Left ventricle myocardium inferior (tissue), 1 donor: ENCODE measurements at places on chromosomes 3 and 15. TPM values are rescaled to one million over a fixed set of nuclear protein-coding genes. Genes with fewer than 3 reads are reported as not detected.

GRCh38 chr3:195297446-195297845 is 26.5 kb upstream of the XXYLT1 start:
- no peak for DNase-seq

GRCh38 chr15:40092256-40092978 is 16.3 kb downstream of the BMF start:
- DNase-seq, result peak; percentile 70

U2SURP gene
- 43.7 TPM for total RNA-seq

GRIP2 gene
- 59.1 TPM for total RNA-seq

DNA sequence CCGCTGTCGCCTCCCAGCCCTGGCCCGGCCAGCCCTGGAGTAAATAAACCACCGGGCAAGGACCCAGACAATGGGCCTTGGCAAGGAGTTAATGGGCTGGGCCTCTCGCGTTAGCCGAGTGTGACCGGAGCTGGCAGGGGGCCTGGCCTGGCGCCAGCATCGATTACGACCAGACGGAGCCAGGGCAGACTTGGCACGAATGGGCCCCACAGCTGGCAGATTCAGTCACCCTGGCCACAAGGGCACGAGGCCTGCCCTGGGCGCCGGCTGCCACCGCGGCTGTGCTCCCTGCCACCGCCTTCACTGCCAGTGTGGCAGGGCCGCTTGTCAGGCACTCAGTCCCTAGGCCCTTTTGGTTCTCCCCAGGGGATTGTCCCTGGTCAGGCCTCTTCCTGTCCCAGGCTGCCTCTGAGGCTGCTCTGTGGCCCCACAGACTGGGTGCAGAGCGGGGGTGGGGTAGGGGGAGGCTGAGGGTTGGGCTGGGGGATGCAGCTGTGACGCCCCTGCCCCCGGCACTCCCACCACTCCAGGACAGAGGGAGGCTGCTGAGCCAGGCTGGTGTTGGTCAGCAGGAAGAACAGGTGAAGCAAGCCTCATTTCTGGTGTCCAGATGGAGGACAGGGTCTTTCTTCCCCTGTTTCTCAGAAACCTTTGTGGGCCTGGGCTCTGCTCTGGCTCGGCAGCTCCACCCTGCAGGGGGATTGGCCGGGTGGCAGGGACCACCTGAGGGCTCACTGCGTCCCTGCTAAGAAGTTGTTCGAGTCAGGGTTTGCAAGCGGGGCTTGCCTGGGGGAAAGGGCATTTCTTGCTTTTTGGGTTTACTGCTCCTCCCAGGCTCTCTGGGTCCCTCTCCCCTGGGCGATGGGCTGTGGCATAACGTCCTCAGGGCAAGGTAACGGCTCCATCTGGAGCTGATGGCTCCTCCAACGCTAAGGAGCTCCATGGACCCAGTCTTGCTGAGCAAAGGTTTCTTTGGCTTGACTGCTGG is 30.5 kb upstream of the SRP14 start:
- DNase-seq, result peak; percentile 93

DNA sequence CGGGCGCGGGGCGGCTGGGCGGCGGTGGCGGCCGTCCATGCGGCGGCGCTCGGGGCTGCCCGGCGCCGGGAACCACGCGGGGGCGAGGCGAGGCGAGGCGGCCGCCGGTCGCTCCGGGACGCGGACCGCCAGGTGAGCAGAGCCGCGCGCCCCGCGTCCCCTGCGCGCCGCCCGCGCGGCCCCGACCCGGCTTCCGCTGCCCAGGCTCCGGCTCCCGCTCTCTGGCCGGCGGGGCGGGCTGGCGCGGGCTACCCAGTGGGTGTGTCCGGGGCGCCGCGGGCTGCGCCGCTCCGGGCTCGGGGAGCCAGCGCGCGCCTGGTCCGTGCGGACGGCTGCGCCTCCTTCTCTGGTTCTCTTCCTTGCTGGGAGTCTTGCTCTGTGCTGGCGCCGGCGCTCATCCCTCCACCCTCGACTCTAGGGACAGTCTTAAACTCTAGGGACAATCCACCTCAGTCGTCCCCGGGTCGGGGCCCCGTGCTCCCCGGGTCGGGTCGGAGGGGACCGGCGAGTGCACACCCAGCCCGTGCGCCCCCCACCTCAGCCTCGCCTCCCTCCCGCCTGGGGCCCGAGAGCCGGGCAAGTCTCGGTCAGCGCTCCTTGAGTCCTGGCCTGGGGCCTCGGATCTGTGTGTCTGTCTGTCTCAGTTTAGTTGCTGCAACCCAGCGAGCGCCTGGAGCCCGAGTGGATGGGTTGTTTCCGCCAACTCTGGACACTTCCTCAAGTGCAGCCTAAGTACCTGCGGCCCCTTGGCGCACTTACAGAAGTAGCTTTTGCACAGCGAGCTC is 488 bp downstream of the THSD4 start:
- peak; percentile 56 for DNase-seq

- DNase-seq, result no peak
Measured at GRCh38 chr3:112873632-112874031, 27.0 kb upstream of the CD200R1L start.

DNA sequence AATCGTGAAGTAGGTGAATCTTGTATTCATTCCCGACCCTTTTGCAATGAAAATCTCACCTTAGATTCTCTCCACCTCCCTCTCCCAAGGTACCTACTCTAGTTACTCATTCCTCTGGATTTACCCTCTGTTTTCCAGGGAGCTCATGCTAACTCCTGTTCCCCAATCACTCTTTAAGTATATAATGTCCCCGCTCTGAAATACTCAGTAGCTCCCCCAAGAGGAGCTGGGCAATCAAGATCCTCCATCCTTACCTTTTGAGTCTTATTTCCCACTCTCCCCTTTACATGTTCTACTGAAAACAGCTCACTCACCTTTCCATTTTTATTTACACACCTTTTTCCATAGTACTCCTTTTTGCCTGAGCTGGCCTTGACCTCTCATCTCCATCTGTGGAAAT is 599.9 kb downstream of the RBMS3 start:
- no peak for DNase-seq

SLC15A2 gene
- total RNA-seq, result 4.6 TPM

GRCh38 chr3:50157827-50158529 is 2.9 kb downstream of the SEMA3F start:
- DNase-seq, result no peak

GRCh38 chr15:50046867-50047266 is 72.2 kb downstream of the ATP8B4 start:
- DNase-seq, result no peak

DNA sequence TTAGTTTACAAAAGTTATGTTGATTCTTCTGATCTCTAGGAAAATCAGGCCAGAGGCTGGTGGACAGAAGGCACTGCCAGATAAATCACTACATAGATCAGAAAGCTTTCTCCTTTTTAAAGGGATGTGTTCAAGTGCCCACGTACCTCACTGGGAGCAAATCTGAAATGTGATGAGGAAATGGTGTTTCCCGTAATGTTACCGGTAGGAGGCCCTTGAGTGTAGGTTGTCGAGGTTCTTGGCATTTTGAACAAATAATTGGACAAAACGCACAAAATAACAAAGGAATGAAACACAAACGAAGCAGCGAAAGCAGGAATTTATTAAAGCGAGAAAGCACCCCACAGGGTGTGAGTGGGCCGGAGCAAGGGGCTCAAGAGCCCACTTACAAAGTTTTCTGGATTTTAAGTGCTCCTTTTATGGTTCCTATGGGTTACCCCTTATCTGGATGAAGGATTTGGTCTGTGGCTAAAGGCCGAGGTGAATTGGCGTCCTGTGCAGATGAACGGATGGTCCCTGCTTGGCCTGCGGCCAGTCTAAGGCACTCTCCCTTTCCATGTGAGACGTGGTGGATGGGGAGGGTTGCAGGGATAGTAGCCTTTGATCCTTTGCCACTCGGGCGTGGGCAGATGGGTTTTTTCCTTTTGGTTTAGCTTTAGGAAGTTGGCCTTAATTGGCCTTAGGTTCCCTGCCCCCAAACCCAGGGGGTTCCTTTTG is 1.0 kb downstream of the SNX1 start:
- DNase-seq, result no peak

- DNase-seq, result no peak
Measured at GRCh38 chr15:71807125-71807629, 3.2 kb upstream of the NR2E3 start.

- no peak for DNase-seq
Measured at GRCh38 chr3:14317057-14317553, 85.3 kb upstream of the SLC6A6 start.

- no peak for DNase-seq
Measured at GRCh38 chr3:42846685-42847522, 28.8 kb downstream of the CYP8B1 start.

GNAT1 gene
- total RNA-seq, result not detected

CDHR4 gene
- total RNA-seq, result not detected

DNA sequence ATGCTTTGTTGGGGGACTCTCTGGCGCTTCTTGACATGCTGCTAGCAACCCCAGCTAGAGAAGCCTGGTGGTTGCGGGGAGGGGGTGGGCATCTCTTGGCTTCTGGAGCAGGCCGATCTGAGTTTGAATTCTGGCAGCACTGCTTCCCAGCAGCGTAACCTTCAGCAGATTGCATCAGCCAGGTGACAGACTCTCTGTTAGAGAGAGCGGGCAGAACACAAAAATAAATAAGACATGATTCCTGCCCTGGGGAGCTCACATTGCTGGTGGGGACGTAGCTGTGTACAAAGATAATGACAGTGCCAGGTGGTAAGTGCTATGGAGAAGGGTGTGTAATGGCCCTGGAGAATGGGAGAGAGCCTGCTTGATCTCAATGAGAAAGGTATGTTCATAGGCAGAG is 87.4 kb downstream of the THSD4 start:
- no peak for DNase-seq

DNA sequence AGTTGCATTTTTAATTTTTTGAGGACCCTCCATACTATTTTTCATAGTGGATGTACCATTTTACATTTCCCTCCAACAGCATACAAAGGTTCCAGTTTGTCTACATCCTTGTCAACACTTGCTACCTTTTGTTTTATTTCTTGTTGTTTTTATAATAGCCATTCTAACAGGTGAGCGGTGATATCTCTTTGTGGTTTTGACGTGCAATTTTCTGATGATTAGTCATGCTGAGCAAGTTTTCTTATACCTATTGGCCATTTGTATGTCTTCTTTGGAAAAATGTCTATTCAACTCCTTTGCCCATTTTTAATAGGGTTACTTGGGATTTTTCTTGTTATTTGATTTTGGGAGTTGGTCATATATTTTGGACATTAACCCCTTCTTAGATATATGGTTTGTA is 187.0 kb downstream of the CDIN1 start:
- DNase-seq, result no peak

DNA sequence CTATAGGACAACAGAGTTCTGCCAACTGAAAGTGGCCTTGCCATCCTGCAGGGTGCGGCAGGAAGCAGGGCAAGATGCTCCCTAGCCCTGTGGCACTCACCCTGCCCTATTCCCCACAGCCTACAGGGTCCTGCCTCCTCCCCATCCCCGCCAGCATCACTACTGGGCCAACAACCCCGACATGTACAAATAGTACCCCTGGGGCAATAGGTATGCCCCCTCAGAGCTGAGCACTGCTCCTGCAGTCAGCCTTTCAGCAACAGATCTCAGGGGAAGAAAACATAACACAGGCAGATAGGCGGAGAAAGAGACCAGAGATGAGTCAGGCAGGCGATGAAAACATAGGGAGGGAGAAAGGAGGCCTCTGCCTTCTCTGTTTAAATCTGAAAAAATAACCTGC is 74.7 kb downstream of the XXYLT1 start:
- no peak for DNase-seq
